ENCODE measurements at places on chromosomes 1 and 21.

DNA sequence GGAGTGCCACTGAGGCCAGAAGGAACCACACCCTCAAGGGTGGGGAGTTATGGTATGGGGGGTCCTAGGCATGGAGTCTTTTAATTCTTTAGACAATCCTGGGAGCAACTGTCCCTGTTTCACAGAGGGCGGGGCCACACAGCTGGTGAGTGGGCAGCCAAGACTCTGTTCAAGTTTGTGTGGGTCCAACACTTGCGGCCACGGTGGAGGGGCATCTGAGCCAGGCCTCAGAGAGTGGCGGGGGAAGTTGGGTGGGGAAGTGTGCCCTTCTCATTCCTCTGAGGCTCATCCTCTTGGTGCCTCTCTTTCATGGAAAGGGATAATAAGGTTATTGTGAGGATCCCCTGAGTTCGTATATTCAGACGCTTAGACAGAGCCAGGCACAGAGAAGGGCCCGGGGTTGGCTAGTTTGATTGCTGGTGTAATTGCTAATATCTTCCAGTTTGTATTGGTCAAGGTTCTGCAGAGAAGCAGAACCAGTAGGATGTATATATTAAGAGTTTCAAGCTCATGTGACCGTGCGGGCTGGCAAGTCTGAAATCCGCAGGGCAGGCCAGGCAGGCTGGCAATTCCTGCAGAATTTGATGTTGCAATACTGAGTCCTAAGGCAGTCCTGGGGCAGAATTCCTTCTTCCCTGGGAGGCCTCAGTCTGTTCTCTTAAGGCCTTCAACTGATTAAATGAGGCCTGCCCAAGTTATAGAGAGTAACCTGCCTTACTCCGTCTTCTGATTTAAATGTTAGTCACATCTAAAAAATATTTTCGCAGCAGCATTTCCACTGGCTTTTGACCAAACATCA is 15.9 kb downstream of the PCSK9 start:
- no peak for DNase-seq

DNA sequence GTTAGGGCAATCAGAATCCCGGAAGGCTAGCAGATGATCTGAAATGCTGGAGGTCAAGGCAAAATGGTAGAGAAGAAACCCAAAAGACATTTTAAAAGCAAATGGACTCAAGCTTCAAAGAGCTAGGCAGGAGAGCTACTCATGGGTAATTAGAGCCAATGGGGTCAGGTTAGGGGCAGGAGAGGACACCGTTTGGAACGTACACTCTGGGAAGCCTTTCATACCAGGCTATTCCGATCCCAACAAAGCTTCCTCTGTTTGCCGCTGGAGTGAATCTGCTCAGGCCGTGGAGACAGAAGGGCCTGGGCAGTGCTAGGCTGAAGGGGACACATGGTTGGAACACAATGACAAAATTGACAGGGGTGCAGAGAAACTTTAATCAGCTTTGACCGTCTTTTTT is 346.6 kb downstream of the RPS6KC1 start:
- no peak for DNase-seq

GRCh38 chr1:202639500-202639899 is 70.8 kb downstream of the SYT2 start:
- DNase-seq = no peak

GRCh38 chr1:11428789-11429188 is 50.2 kb upstream of the DISP3 start:
- DNase-seq = no peak

- no peak for DNase-seq
These were observed 119.0 kb downstream of the CNIH3 start for GRCh38 chr1:224735159-224735558.

DNA sequence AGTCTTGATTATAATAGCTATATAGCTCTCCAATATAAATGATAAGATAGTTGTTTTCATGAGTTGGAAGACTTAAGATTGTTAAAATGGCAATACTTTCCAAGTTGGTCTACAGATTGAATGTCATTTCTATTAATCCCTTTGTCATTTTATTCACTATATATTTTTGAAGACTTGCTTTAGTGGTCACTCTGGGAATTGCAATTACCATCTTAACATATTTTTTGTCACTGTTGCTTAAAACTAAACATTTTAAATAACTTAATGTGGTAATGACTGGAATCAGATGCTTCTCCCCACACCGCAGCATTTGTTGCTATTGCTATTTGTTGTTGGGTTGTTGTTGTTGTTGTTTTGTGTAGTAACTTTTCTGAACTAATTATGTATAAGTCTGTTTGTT is 1592.9 kb downstream of the MRPL39 start:
- DNase-seq = peak; percentile 1

Data from DMS53 (cell line).